Nucleus accumbens (tissue), 56 donors: ENCODE measurements at places on chromosomes 5 and 9.

DNA sequence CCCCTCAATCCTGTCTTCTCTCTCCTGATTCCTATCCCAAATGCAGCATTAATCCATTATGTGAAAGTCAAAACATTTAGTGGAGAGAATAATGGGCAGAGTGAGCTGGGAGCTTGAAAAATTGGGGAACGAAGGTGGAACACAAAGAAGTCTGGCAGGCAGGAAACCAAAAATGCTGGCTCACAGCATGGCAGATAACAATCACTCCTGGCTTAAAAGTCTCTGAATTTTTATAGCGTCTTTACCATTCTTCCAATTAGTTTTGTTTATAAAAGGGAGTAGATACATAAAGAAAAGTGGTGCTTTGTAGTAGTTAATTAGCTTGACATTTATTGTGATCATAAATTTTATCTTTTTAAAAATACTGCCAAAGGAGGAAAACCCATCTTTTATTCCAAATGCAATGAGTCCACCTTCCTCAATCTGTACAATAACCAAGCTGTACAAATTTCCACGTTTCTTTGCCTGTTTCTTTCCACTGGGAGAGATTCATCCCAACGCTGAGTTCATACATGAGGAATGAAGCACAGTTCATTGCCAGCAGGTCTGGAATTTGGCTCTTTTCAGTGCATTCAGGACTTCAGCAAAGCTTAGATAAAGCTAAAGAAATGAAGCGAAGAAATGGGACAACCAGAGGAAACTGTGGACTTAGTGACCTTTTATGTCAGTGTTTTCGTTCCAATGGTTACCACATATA lies 174.7 kb downstream of the HMHB1 start:
- DNase-seq, result no peak

GRCh38 chr5:160033546-160034252 lies 24.8 kb downstream of the TTC1 start:
- no peak for DNase-seq

GRCh38 chr5:137344723-137345322 lies 154.3 kb downstream of the SPOCK1 start:
- no peak for DNase-seq

GRCh38 chr9:38271666-38272241 lies 120.7 kb upstream of the ALDH1B1 start:
- DNase-seq, result no peak

DNA sequence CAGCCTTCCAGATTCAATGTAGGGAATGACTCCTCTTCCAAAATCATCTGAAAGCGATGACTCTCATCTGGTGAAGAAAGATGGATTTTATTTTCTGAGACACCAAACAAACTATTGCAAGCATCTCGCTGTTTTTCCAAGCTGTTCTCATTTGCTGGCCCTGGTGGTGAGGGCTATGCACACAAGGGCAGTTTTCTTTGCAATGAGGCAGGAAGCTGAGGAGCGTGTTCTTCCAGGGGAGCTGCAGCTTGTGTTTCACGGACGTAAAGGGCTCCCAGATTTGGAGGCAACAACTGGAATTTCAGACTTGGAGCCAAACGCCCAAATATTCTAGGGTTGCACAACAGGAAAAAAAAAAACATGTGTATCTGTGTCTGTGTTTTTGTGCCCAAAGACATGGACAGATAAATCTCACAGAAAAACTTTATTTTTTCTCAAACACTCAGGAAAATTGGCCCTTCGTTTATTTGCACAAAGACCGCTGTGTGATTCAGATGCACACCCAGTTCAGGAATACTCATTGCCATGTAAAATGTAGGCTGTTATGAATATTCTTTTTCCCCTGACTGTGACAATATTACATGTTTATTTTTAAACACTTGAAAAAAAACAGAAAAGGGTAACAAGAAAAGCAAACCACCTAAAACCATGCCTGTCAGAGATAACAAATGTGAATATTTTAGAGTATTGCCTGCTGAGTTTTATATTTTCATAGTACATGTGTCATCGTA lies 151.3 kb downstream of the GAS1 start:
- DNase-seq, result no peak

DNA sequence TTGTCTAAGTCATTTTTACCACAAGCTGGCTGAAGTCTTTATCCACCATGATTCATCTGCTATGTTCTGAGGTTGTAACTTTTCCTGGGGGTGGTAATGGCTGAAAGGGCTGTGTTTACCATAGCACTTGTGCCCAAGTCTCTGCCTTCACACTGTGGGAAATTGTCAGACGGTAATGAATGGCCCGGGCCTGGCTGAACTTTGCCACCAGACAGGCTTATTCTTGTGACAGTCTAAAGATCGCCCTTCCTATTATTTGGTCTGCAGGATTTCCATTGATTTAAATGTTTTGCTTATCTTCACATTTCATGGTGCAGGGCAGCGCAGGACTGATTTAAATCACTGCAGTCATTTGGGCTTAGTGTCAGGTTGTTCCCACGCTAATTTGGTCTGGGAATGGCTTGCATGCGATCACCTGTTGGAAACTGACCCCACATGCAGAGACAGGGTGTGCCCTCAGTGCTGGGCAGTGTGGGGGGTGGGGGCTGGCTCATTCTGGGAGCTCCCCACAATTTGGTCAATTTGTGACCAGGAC lies 109.3 kb upstream of the ICE1 start:
- no peak for DNase-seq

DNA sequence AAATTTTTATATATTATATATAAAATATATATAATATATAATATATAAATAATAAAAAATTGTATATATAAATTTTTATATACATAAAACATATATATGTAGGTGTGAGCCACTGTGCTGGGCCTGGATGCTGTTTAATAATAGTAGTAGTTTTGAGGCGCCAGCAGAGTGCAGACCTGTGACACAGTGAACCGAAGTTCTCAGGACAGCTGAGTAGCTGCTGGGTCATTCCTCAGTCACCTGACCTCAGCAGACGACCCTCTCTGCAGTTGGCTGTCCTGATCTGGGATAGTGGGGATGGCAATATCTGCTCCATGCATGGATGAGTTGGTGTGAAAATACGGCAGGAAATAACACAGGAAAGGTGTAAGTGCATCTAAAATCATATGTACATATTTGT lies 3.3 kb upstream of the SNX18 start:
- no peak for DNase-seq

GRCh38 chr9:121743441-121744001 lies 92.1 kb downstream of the DAB2IP start:
- DNase-seq, result peak; percentile 68

GRCh38 chr9:124392871-124393460 lies 22.3 kb downstream of the PSMB7 start:
- no peak for DNase-seq

DNA sequence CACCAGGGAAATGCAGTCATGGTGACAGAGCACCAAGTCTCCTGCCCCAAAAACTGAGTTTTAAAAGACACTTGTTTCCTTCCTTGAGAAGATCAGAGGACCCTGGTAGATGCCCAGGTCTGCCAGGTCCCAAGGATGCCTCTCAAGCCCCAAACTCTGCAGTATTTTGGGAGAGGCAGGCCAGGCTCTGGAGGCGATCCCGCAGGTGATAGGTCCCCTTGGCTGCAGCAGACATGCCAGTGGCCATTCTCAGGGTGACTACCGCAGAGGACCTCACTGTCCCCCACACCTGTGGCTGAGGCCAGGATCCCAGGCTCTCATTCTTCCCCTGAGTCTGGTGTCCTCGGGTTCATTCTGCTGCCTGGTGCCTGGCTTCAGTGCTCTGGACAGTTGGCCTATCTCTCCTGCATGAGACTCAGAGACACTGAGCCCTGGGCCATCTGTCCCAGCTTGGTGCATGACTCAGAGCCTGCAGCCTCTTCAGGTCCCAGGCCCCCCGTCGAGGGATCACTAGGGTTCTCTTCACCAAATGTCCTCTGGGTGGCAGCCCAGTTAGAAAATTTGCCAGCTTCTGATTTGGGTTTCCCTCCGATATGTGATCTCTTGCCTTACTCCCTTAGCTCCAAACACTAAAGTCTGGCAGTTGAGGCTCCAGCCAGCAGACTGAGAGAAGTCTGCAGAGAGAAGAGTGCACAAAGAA lies 59.7 kb upstream of the GARNL3 start:
- no peak for DNase-seq

DNA sequence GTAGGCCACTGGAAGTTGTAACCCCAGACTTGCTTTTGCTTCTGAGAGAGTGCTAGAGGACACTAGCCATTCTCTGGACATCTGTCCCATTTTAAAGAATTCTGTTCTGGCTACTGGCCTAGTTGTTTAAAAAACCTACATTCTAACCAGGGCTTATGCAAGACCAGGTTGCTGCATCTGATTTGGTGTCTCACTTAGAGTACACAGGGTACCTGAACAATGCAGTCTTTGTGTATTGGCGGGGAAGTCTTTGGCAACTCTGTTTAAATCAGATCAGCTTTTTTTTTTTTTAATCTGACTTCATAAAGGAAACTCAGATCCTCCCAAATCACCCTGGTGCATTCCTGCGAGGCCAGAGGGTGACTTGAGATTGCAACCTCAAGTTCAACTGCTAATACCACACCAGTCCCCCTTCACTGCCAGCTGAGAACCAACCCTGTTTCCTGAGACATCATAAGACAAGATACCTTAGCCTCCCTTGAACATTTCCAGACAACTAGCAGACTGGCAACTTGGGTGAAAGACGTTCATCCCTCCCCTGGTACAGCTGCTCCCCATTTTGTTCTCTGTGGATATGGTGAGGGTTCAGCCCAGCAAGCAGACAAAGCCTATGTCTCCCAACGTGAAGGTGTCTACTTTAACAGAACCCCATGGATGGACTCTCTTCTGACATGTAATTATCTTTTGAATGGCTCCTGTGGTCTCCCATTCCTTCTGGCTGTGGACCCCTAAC lies 27.0 kb downstream of the SKP1 start:
- DNase-seq, result no peak

DNA sequence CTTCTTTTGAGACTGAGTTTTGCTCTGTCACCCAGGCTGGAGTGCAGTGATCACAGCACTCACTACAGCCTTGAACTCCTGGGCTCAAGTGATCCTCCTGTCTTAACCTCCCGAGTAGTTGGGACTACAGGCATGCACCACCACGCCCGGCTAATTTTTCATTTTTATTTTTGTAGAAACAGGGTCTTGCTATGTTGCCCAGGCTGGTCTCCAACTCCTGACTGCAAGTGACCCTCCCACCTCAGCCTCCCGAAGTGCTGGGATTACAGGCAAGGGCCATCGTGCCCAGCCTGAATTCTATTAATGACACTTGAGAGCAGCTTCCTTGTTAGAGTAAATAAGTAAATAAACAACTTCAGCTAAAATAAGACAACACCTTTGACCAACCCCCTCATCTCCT lies 12.3 kb downstream of the ROR2 start:
- no peak for DNase-seq

DNA sequence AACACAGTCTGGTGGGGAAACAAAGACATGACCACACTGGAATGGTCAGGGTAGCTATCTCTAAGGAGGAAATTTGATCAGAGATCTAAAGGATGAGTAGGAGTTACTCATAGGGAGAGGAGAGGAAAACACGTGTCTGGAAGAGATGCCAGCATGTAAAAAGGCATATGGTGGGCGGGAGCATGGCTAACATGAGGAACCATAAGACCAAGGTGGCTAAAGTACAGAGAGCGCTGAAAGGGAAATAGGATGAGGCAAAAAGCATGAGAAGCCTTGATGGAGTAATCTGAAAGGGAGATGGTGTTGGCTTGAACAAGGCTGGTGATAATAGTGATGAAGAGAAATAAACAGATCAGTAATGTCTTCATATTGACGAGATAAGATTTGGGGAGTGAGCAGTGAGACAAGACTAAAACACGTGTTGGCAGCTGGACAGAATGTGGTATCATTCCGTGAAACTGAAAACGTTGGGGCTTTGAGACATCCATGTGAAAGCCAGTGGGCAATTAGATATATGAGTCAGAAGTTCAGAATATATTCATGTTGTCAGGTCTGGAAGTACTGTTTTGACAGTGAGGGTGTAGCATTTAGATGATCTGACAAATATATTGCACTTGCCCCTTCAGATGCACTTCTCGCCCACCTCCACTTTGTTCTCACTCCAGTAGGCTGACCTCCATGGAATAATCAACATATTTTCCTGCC lies 209.1 kb upstream of the KCNN2 start:
- no peak for DNase-seq

- no peak for DNase-seq
Observed at GRCh38 chr5:175809531-175810121, 61.8 kb upstream of the CPLX2 start.

- no peak for DNase-seq
Observed at GRCh38 chr9:137865581-137866145, 11.9 kb upstream of the CACNA1B start.

DNA sequence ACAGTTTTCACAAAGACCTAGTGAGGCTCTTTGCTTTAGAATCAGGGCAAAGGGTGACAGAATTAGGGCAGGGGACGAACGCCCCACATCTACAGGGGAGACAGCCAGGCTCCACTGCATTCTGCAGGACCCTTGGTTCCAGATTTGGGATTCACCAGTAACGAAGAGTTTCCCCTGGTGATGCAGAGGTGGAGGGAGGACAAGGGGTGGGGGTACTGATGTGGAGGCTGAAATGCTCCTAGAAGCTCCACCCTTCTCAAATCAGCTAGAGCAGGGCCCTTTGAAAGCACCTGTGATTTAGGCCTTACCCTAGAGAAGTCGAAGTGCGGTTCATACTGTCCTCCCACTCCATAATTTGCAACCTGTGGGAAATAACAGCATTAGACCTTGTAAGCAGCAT lies 29.1 kb downstream of the P4HA2 start:
- DNase-seq, result no peak

DNA sequence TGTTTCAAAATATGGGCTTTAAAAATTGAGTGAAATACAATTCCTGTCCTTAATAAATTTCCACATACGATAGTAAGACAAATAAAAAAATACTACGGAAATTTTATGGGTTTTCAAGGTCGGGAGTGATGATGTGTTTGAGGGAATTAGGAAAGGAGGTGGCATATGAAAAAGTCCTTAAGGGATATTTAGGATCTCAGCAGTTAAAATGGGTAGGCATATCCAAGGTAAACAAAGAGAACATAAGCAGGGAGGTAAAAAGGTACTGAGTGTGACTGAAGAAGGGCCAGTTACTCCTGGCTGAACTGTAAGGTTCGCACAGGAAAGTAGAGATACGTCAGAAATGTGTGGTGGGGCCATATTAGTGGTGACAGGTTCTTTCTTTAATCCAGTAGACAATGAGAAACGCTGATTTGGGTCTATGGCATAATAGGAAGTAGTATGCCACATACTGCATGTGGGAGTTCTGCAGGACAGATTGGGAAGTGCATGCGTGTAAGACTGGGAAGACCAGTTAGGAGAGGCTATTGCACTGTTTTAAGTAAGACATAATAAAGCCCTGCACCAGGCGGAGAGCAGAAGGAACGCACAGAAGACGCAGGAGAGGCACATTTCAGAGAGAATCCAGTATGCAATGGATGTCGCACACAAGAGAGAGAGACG lies 937 bp upstream of the HMGCR start:
- DNase-seq, result no peak

GRCh38 chr9:93264338-93265125 lies 80.6 kb downstream of the WNK2 start:
- no peak for DNase-seq

- DNase-seq, result no peak
Observed at GRCh38 chr9:134566196-134566847, 75.3 kb upstream of the COL5A1 start.

DNA sequence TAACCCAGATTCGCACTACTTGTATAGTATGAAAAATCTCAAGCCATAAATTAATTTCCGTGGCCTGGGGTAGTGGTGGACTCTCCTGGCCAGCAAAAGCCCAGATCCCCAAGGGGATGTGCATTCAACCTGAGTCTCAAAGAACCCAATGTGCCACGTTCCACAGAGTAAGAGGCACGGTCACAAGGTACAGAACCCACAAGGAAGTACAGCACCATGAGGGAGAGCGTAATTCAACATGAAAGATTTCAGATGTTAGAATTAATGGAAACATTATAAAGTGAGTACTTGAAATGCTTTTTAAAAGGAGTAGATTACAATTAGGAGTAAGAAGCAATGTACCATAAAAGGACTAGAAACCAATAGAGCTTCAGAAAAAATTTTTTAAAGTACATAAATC lies 23.4 kb downstream of the SRD5A1 start:
- DNase-seq, result no peak
